Mesangial cell (primary cell): ENCODE measurements at places on chromosomes 2 and 18. TPM values are rescaled to one million over a fixed set of nuclear protein-coding genes. Genes with fewer than 3 reads are reported as not detected.

The CTNNA2 gene
- 0.51 TPM in 1 of 2 replicates, not detected in the other for total RNA-seq

The MTX2 gene
- 28.6 and 35.2 TPM in 2 replicates for total RNA-seq

The LINC00305 gene
- not detected in 2 replicates for total RNA-seq

The MYOM1 gene
- total RNA-seq, result under 0.01 and 0.13 TPM in 2 replicates

The DYSF gene
- 18.1 and 37.0 TPM in 2 replicates for total RNA-seq

The TUBA4B gene
- not detected in 2 replicates for total RNA-seq

The ZC3H6 gene
- total RNA-seq, result 1.6 and 3.5 TPM in 2 replicates

The CFAP53 gene
- total RNA-seq, result 0.38 TPM in 1 of 2 replicates, not detected in the other

The PRSS56 gene
- not detected in 2 replicates for total RNA-seq

The B3GNT7 gene
- 7.0 and 9.9 TPM in 2 replicates for total RNA-seq

The SLC19A3 gene
- total RNA-seq, result 0.16 and 0.51 TPM in 2 replicates

The DPYSL5 gene
- total RNA-seq, result 0.16 TPM in 1 of 2 replicates, not detected in the other

The ZSWIM2 gene
- not detected in 2 replicates for total RNA-seq
